Naive thymus-derived CD8-positive, alpha-beta T cell (primary cell): ENCODE measurements at places on chromosomes 7 and 10.

DNA sequence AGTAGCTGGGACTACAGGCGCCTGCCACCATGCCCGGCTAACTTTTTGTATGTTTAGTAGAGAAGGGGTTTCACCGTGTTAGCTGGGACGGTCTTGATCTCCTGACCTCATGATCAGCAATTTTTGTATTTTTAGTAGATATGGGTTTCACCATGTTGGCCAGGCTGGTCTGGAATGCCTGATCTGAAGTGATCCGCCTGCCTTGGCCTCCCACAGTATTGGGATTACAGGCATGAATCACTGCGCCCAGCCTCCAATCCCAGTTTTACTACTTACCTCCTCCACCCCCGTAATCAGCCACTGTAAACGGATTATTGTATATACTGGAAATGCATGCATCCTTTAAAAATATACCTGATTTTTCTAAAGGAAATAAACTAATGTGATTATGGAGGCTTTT is 35.1 kb upstream of the MTPN start:
- no peak for DNase-seq

- DNase-seq: no peak
Observed at GRCh38 chr7:100464791-100465190, 731 bp upstream of the SPACDR start.

DNA sequence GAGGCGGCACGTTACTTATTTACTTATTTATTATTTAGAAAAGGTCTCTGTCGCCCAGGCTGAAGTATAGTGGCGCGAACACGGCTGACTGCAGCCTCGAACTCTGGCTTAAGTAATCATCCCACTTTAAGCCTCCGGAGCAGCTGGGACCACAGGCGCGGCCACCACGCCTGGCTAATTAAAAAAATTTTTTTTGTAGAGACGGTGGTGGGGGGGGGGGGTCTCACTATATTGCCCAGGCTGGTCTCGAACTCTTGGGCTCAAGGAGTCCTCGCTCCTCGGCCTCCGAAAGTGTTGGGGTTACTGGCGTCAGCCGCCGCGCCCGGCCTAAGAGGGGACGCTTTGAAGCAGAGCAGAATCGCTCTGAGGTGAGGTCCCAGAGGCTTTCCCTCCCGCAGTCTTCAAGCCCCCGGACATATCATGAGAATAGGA is 675 bp upstream of the FRAT2 start:
- DNase-seq: no peak

DNA sequence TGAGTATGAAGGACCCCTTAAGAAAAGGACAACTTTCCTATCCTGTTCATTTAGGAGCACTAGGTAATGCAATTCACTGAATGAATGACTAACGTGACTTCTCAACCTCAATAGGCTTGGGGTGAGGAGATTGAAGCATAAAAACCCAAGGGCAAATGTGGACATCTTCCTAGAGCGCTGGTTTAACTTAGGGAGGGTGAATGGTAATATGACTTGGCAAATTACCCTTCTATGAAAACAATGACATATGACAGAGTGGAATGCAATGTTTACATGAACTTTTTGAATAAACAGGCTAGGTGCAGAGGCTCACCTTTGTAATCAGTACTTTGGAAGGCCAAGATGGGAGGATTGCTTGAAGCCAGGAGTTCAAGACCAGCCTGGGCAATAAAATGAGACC is 83.9 kb upstream of the ANK3 start:
- no peak for DNase-seq

- DNase-seq: no peak
Observed at GRCh38 chr7:22557167-22557566, 57.2 kb upstream of the STEAP1B start.

DNA sequence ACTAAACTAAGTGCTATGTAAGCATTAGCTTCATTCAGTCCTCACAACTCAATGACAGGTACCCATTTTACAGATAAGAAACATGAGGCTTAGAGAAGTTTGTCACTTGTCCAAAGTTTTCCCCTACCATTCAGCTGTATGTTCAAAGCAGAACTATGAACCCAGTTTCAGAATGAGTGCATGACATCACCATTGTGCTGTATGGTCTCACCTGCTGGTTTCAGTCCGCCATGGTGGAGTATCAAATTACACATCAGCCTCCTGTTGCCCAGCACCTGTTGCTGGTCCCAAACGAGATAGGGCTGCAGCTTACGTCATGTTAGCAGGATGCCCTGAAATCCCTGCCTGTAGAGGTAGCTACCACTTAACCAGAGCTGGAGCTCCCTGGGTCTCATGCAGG is 95.0 kb downstream of the DYNC1I1 start:
- no peak for DNase-seq

GRCh38 chr10:23696476-23696875 is 257.6 kb downstream of the OTUD1 start:
- no peak for DNase-seq

DNA sequence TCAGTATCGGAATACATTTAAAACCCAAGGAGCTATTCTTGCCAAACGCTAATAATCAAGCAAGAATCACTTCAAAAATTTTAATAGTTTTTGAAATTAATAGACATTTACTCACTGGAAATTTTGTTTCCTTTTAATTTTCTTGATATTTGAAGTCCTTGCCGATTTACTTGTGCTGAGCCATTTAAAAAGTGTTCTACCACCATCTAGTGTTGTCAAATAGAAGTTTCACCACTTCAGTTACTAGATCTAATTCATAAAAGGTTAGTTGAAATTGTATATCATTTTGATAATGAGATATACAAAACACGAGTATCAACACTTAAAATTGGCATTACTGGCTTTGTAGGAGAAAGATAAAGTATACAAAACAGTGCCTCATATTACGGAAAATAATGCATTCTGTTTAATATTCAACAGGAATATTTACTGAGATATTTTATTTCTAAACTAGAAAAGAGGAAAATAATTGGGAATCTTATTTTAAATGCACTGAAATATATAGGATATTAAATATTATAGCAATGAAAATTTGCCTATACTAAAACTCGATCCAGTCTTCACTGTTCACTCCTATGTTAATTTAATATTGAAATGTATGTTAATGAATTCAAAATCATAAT is 664.8 kb upstream of the SEMA3D start:
- no peak for DNase-seq
